Stimulated activated CD4-positive, alpha-beta T cell treated with anti-CD3 and anti-CD28 coated beads, Interleukin-1b, Interleukin-23, amount 100 ng/mL, for 48 hours (primary cell): ENCODE measurements at places on chromosomes 2 and 18.

DNA sequence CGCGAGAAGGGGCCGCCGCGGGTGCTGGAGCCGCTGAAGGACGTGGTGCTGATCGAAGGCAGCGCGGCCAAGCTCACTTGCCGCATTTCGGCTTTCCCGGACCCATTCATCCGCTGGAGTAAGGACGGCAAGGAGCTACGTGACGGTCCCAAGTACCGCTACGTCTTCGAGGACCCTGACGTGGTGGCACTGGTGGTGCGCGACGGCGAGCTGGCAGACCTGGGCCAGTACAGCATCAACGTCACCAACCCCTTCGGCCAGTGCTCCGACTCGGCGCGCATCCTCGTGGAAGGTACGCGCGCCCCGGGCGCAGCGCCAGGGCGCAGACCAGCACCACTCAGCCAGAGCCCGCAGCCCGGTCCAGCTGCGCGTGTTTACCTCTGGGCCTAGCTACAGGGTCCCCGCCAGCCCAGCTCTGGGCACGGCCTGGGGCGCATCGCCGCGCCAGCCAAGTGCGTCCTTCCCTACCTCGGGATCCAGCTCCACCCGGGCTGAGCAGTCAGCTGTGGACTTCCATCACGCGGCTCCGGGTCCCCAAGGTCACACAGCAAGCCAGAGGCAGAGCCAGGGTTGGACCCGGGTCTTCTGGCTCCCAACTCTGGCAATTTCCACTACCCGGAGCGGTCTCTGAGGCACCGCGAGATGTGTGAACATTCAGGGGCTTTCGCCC lies 1.7 kb upstream of the GMPPA start:
- no peak for DNase-seq

DNA sequence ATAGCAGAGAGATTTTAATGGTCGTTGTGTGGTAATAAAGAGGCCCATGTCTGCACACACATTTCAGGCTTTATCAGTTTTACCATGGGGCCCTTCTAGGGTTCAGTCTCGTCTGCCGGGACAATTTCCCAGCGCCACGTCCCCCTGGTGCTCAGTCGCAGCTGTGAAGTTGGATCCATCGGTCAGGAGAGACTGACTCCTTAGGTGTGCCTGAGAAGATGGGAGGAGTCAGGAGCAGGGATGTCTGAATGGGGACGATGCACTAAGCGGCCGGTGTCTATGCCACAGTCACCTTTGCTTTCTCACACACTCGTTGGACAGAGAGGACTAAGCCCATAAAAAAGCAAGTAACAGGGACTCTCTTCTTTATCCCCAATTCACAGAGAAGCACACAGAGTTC lies 71.4 kb downstream of the TWIST2 start:
- DNase-seq = no peak

- DNase-seq = no peak
Measured at GRCh38 chr18:6069103-6069502, 173.8 kb upstream of the TMEM200C start.

GRCh38 chr2:2683606-2684224 lies 352.6 kb upstream of the MYT1L start:
- DNase-seq = no peak

- DNase-seq = no peak
Measured at GRCh38 chr2:41123341-41123740, 671.5 kb upstream of the SLC8A1 start.

DNA sequence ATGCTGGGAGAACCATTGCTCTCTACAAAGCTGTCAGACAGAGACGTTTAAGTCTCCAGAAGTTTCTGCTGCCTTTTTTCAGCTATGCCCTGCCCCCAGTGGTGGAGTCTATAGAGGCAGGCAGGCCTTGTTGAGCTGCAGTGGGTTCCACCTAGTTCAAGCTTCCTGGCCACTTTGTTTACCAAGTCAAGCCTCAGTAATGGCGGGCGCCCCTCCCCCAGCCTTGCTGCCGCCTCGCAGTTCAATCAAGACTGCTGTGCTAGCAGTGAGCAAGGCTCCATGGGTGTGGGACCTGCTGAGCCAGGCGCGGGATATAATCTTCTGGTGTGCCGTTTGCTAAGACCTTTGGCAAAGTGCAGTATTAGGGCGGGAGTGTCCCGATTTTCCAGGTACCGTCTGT lies 52.7 kb upstream of the SCYGR2 start:
- DNase-seq = peak; percentile 20

DNA sequence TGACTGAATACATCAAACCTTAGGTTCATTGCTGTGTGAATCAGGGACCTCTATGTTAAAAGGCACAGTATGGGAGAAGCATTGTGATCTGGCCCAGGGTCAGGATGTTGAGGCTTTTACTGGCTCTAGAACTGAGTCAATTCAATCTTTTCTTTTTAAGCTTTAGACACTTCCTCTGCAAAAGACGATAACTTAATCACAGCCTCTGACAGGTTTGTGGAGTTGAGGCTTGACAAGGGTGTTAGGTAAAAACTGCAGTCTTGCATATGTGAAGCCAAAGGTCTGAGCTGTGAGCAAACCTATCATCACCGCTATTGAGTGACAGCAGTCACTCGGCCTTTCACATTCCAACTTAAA lies 17.3 kb upstream of the ARHGAP25 start:
- DNase-seq = peak; percentile 73

GRCh38 chr2:71306762-71307161 lies 24.8 kb upstream of the ZNF638 start:
- DNase-seq = no peak
